Activated naive CD4-positive, alpha-beta T cell treated with anti-CD3 and anti-CD28 coated beads, Interleukin-2, amount 10 ng/mL, durations not matched to agents 5 hours and 36 hours (primary cell): ENCODE measurements at places on chromosomes 13 and 19. TPM values are rescaled to one million over a fixed set of nuclear protein-coding genes. Genes with fewer than 3 reads are reported as not detected.

MAMSTR gene
- total RNA-seq = 1.4 TPM

SOHLH2 gene
- total RNA-seq = not detected

ZNF85 gene
- 15.7 TPM for total RNA-seq

CD37 gene
- 317 TPM for total RNA-seq

PSG11 gene
- total RNA-seq = not detected

KLHL1 gene
- total RNA-seq = not detected

ZNF229 gene
- total RNA-seq = 0.66 TPM

NTF4 gene
- total RNA-seq = not detected

ADM5 gene
- 4.8 TPM for total RNA-seq

CACNG8 gene
- not detected for total RNA-seq

IL17D gene
- 0.17 TPM for total RNA-seq
